PC-3 (cell line): ENCODE measurements at places on chromosomes 11 and 22. TPM values are rescaled to one million over a fixed set of nuclear protein-coding genes. Genes with fewer than 3 reads are reported as not detected.
A peak's percentile ranks its signal among the peaks of the same experiment; 100 is the strongest.

DNA sequence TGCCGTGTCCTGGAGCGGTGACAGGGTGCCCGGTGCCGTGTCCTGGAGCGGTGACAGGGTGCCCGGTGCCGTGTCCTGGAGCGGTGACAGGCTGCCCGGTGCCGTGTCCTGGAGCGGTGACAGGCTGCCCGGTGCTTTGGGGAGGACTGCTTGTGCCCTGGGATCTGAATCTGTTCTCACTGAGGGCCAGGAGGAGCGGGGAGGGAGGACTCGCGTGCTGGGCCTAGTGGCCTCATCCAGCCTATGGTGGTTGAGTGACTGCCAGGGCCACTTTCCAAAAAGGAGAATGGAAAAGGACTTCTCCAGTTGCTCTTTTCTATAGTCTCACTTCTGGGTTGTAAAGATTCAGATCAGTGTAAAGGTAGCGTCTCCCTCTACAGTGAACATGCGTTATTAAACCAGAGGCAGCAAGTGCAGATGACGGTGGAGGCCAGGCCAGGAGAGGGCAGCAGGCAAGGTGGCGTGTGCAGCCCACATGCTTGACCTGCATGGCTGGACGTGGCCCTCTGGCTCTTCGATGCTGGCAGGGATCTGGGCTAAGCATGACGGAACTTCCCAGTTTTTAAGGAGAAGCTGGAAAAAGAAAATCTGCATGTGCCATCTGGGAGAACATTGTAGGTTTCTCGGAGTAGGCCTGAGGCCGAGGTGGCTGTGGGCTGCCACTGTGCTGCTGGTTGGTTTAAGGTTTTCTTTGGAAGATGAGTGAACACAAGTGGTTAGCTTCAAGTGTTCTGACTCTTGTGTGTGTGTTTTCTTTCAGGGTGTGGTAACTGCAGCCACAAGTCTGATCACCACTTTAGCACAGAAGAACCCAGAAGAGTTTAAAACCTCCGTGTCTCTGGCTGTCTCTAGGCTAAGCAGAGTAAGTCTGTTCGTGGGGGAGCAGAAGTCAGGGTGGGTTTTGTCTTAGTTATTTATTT is 55.0 kb downstream of the AP2A2 start:
- DNase-seq: no peak

DNA sequence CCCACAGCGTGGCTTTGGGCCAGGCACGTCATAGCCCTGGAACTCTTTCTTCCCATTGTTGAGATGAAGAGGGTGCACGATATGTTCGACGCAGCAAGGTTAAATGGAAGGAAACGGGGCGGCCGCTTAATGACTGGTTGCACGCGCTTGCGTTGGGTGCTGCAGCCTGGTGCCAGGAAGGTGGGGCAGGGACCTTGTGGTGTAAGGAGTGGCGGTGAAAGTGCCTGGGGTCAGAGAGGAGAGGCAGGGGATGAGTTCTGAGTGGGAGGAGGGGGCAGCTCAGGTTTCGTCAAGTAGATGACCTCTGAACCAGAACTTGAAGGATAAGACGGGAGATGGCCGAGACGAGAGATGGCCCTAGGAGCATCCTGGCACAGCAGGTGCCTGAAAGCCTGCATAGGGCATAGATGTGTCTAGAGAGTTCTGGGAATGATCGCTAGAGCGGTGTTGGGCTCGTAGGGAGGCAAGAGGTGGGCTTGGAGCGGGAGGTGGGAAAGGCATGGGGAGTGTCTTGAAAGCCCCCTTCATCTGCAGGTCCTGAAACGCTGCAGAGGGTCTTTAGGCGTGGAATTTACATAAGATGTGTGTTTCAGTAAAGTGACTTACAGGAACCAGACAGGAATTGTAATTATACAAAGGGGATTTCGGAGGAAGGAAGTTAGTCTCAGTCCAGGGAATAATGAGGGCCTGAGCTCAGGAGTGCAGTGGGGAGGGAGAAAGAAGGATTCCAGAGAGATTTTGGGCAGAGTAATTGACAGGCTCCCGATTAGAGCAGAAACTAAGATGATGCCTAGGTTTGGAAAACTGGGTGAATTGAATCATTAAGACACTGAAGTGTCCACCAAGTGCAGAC is 43.2 kb upstream of the CLDN5 start:
- DNase-seq: no peak

DNA sequence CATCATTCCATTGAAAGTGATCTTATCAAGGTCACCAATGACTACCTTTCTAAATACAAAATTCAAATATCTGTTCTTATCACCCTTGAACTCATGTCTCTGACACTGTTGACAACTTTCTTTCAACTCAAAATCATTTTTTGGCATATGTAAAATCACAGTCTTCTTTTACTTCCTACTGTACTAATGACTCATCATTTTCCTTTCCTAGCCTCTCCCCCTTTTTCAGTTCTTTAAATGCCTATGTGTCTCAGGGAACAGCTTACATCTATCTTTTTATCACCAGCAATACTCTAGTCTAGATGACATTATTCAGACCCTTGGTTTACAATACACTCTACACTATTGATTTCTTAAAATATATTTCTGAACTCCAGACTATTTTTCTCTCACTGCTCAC is 2220.7 kb upstream of the RAG2 start:
- DNase-seq: peak; percentile 28

- DNase-seq: no peak
These were observed 70.1 kb upstream of the PICALM start for GRCh38 chr11:86138958-86139357.

DNA sequence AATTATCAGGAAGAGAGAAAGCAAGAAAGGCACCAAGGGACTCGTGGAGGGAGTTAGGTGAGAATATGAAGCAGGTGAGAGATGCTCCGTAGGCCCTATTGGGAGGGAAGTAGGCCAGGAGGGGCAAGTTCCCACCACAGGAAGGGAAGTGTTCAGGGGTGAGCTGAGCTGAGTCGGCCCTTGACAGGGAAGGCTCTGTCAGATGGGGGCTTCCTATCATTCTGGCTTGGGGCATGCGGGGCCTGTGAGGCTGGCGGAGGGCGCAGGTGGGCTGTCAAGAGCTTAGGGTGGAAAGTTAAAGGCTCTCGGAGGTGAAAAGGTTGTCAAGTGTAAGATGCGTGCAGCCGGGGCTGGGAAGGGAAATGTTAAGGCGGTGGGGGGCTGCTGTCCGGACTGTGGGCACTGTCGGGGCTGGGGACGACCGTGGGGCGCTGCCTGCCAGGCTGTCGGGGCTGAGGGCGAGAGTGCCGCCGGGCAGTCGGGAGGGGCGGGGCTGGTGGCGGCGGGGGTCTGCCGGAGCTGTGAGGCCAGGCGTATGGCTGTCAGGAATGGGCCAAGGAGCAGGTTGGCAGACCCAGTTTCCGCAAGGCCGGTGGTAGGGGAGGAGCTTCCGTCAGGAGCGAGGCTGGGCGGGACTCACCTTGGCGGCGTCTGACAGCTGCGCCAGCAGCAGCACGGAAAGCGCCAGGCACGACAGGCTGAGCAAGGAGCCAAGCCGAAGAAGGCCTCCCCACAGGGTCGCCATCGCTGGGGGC is 496 bp downstream of the TMEM9B start:
- DNase-seq: peak; percentile 70

DNA sequence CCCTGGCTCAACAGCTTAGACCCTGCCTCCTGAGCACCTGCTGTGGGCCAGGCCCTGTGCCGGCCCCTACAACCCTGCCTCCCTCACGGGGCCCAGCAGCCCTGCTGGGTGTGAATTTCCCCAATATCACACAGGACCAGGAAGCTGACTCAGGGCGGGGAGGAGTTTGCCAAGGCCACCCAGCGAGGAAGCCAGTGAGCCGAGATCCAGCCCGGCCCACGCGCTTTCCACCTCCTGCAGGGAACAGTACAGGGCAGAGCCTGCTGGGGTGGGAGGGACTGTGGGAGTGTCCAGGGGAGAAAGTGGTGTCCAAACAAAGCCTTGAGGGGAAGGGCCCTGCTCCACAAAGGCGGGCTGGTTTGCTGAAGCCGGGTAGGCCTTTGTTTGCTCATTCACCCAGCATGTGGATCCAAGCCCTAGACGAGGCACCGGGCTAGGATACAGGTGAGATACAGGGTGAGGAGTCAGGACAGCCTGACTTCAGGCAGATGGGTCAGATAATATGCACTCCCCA is 26.8 kb downstream of the RPL3 start:
- DNase-seq: peak; percentile 87

- no peak for DNase-seq
These were observed 1432.5 kb downstream of the BRD1 start for GRCh38 chr22:48395201-48395600.

- DNase-seq: peak; percentile 61
These were observed 20.6 kb downstream of the APOBEC3H start for GRCh38 chr22:39117585-39118191.

GRCh38 chr22:25953276-25953675 is 211.3 kb downstream of the MYO18B start:
- DNase-seq: no peak

DNA sequence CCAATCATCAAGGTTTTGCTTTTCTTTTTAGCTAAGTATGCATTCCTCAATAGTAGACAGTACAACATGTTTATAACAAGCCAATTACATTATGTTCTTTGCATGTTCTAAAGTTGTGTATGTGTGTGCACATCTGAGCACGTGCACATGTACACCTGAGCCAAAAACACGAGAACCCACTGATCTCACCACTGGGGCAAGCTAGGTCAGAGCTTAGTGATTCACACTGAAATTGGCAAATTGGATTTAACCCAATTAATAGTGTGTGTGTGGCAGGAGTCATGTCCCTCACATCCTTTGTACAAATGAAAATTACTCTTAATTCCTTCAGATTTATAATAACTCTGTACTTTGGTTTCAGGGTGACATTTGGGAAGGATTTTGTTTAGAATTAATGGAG is 145.7 kb upstream of the TEAD1 start:
- DNase-seq: no peak

DNA sequence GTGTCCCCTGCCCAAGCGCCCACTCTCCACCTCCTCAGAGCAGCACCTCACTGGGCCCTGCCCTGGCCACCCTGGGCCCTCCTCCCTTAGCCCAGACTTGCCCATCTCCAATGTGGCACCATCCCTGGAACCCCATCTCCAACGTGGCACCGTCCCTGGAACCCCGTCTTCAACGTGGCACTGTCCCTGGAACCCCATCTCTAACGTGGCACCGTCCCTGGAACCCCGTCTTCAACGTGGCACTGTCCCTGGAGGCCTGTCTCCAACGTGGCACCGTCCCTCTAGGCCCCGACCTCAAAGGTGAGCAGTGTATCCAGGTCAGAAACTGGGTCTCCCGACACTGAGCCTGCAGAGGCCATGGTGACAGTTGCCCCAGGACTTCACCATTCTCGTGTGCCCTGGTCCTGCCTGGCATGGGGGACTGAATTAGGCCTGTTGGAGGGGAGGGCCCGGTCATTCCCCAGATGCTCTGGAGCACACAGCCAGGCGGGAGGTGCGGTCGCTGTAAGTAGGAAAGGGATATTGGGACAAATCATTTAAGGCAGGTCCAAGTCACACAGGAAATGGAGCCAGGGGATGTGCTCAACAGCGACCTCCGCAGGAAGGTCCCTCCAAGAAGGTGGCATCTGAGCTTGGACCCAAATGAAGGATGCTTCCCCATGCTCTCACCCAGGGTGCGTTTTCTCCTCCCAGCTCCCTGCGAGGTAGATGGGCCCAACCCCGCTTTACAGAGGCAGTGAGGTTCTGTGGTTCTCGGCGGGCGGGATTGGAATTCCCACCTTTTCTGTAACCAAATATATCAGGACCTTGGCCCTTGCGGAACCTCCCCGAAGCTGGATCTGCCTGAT is 2.4 kb upstream of the CTSD start:
- DNase-seq: no peak

GRCh38 chr11:82867495-82868082 is 32.6 kb downstream of the PRCP start:
- peak; percentile 92 for DNase-seq

Gene TMEM191C
- total RNA-seq: 6.4 and 6.7 TPM in 2 replicates

Gene CYB5R3
- total RNA-seq: 64.2 and 73.3 TPM in 2 replicates

Gene HSPB2
- total RNA-seq: not detected in 2 replicates
